ENCODE measurements at places on chromosomes 2 and 18.
A peak's percentile ranks its signal among the peaks of the same experiment; 100 is the strongest.

GRCh38 chr2:160224507-160224906, 24.4 kb upstream of the ITGB6 start:
- DNase-seq: no peak

- no peak for DNase-seq
Observed at GRCh38 chr18:49843778-49844625, 30.7 kb upstream of the ACAA2 start.

GRCh38 chr18:7813131-7813530, 246.0 kb downstream of the PTPRM start:
- no peak for DNase-seq

DNA sequence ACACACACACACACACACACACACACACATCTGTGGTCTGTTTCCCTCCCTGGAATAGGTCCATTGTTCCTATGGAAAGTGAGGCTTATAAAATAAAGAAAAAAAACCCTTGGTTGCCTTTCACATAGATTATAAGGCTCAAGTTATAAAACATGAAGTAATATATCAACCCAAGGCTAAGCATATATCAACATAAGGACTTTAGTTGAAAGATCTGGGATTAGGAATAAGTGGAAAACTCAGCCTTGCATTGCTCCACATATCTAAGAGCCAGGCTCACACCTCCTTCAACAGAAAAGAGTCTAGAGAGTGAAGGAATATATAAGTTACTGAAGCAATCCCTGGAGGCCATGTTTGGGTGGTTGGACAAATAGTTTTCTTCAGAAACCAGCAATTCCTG, 235.0 kb downstream of the SUCLG1 start:
- DNase-seq: no peak

DNA sequence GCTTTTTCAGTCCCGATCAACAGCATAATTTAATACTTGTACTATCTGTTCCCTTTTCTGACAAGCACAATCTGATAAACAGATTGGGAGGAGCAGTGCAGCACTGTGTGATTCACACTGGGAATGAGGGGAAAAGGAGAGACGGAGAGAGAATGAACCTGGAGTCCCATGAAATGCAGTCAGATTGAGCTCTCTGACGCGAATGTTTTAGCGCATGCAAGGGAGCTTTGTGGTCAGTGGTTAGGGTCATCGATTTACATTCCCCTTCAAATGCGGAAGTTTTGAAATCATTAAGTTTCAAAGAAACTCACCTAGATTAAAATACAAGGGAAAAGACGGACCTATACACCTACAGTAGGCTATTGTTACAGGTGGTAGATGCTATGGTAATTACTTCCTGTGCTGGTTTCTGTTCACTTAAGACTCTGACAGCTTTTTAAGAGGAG, 99.6 kb downstream of the KCTD1 start:
- DNase-seq: no peak

GRCh38 chr2:127064642-127065250, 42.2 kb downstream of the BIN1 start:
- DNase-seq: peak; percentile 97

- DNase-seq: no peak
Observed at GRCh38 chr2:17748745-17749144, 4.9 kb downstream of the SMC6 start.

GRCh38 chr2:187055463-187055862, 206.5 kb upstream of the ZSWIM2 start:
- DNase-seq: peak; percentile 51

- no peak for DNase-seq
Observed at GRCh38 chr2:71544919-71545571, 91.7 kb downstream of the DYSF start.

GRCh38 chr2:207905546-207905945, 119.8 kb downstream of the PLEKHM3 start:
- no peak for DNase-seq

DNA sequence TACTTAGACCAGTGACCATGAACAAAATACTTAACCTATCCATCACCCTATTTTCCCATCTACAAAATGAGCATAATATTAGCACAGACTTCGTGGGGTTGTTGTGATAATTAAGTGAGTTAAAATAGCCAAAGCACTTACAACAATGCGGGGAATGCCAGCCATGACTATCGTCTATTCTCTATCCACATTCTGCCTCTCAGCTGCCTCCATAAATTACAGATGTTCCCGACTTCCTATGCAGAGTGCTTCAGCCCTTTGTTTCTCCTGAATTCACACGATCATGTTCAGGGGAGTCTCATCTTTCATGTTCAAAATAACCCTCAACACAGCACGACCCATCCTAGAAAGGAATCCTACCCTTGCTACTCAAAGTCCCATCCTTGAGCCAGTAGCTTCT, 211.6 kb downstream of the EN1 start:
- no peak for DNase-seq

- no peak for DNase-seq
Observed at GRCh38 chr2:68829749-68830148, 41.4 kb downstream of the BMP10 start.

DNA sequence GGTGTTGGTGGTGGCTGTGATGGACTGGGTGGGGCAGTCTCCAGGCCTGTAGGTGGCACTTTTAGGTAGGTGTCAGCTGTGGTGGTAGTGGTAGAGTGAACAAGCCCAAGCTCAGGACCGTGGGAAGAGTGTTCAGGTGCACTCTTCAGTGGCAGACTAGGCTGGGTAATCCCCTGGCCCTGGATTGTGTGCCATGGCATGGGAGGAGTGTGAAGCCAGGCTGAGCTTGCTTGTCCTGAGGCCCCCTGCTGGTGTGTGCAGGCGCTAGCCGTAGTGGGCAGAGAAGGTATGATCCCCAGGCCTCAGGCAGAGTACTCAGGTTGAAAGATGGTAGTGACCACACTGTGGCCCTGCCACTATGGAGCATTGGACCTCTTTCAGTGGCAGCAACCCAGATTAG, 850.3 kb downstream of the DSC3 start:
- DNase-seq: no peak

DNA sequence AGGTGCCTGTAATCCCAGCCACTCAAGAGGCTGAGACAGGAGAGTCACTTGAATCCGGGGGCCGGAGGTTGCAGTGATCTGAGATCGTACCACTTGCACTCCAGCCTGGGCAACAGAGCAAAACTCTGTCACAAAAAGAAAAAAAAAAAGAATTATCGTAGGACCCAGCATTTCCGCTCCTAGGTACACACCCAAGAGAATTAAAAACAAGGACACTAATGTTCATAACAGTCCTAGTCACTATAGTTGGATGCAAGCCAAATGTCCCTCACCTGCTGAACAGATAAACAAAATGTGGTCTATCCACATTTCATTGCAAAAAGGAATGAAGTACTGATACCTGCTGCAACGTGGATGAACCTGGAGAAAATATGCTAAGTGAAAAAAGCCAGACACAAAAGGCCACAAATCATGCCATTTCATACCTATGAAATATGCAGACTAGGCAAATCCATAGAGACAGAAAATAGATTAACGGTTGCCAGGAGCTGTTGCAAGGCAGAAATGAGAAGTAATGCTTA, 21.2 kb downstream of the ADRA2B start:
- no peak for DNase-seq

- peak; percentile 47 for DNase-seq
Observed at GRCh38 chr2:120436885-120437603, 91.1 kb downstream of the INHBB start.

DNA sequence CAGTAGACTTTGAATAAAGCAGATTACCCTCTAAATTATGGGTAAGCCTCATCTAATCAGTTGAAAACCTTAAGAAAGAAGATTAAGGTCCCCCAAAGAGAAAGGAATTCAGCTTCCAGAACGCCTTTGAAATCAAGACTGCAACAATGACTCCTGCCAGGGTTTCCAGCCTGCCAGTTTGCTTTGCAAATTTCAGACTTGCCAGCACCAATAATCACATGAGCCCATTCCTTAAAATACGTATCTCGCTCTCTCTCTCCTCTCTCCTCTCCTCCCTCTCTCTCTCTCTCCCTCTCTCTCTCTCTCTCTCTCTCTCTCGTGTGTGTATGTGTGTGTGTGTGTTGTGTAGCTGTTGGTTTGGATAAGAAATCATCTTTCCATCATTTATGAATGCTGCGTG, 184.2 kb downstream of the PDE1A start:
- no peak for DNase-seq

DNA sequence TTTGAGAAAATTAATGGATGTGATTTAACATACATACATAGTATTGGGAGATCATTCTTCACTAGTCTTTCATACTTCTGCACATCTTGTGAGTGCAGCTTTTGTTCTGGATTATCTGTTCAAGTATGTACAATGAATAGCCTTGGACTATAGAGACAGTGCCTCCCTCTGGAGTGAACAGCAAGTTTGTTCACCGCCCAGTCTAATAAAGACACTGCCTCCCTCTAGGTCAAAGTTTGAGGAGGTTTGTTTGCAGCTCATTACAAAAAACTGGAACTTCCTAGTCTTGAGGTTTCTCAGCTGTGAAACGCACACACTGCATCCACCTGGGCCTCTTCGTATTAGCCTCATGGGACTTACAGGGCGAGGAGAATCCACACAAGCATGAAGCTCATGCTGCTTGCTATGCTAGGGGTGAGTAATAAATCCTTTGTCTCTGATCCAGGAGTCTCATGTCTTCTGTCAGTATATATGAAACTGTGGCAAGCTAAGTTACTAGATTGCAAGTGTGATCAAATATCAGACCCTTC, 26.0 kb upstream of the LAPTM4A start:
- no peak for DNase-seq

GRCh38 chr18:46435031-46435430, 222.0 kb downstream of the LOXHD1 start:
- no peak for DNase-seq

DNA sequence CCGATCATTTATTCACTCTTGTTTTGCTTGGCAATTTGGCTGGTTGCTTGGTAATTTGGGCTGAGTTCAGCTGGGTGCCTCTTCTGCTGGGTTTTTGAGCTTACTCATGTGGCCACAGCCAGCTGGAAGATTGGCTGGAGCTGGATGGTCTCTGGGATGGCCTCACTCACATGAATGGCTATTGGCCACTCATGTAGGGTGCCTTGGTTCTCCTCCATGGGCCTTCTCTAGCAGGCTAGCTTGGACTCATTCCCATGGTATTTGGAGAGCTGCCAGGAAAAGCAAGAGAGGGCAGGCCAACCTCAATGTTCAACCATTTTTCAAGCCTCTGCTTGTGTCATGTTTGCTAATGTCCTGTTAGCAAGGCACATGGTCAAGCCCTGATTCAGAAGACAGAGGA, 16.9 kb downstream of the ZAP70 start:
- peak; percentile 94 for DNase-seq

DNA sequence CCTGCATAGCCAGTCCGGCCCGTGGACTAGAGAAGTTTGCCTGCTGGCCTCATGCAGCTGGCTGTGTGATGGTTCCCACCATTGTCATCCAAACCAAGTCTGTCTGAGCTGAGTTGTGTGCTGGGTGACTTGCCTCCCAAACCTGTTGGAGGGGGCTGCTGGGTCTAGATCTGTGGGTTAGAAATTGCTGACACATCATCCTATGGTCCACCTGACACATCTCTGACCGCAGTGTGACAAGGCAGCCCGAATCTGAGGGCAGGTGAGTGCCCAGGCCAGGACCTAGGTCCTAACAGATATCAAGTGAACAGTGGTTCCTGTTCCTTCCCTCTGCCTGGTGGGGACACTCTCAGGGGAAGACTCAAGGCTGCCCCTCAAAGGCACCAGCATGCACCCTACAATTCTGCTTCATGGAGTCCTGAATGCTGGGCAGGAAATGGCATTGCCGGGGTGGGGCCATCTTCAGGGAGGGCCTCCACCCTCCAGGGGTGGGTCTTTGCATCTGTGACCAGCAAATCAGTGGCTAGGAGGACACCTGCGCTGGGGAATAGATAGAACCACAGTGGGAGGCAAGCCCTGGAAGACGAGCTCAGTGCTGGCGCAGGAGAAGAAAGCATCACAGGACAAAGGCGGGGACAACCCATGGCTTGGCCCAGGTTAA, 117.9 kb upstream of the ID2 start:
- DNase-seq: no peak

- no peak for DNase-seq
Observed at GRCh38 chr2:6878549-6878948, 972 bp downstream of the RSAD2 start.

- DNase-seq: peak; percentile 59
Observed at GRCh38 chr2:236988690-236989624, 96.7 kb upstream of the COPS8 start.

DNA sequence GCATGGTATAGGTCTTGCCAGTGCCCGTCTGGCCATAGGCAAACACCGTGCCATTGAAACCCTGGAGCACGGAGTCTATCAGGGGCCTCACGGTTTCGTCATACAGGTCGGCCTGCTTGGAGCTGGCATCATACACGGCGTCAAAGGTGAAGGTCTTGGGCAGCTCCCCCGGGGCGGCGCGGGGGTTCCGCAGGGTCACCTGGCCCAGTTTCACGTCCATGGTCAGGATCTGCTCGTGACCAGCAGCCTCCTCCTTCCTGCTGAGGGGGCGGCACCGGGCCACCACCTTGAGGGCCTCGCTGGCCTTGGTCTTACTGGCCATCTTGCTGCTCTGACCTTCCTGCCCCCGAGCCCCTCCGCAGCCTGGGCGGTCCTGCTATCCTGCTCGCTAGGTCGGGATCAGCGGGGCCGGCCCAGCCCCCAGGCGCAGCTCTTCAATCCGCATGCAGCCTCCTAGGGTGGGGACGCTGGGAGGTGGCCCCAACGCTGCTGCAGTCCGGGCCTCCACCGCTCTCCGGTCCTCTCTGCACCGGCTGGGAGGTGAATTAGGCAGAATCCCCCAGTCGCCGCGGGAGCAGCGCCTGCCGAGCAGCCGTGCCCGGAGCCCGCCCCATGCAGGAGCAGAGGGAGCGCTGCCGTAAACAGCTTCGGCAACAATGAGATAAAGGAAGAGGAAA, 563 bp downstream of the KIF3C start:
- DNase-seq: no peak

GRCh38 chr18:24632158-24632988, 171.9 kb downstream of the HRH4 start:
- no peak for DNase-seq

GRCh38 chr2:235960716-235961640, 207.2 kb downstream of the GBX2 start:
- no peak for DNase-seq

DNA sequence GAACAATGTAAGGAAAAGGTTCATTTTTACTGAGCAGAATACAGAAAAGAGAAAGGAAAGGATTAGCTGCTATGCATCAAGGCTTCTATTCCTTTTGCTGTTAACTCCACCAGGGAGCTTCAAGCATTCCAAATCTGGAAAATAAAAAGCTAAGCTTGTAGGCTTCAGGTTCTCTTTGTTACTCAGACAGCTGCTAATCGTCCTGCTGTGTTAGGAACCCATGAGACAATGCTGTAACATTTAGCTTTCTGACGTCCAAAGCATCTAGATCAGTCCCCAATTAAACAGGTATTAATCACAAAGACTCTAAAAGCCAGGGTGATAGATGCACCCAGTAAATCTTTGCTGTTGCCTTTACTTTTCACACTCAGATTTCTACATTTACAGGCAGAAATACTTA, 103.8 kb downstream of the EPHA4 start:
- no peak for DNase-seq

- DNase-seq: no peak
Observed at GRCh38 chr2:46378616-46379015, 81.4 kb downstream of the EPAS1 start.

GRCh38 chr2:202818321-202818720, 53.2 kb downstream of the ICA1L start:
- DNase-seq: no peak
